ENCODE measurements at places on chromosomes 6 and 20. TPM values are rescaled to one million over a fixed set of nuclear protein-coding genes. Genes with fewer than 3 reads are reported as not detected.

Gene CPNE5
- total RNA-seq = 0.20 TPM

Gene MAS1
- 0.20 TPM for total RNA-seq

Gene SLC35F1
- total RNA-seq = 0.07 TPM

Gene PTCRA
- not detected for total RNA-seq

Gene KHDC1L
- not detected for total RNA-seq

Gene SLC4A11
- 1.2 TPM for total RNA-seq

Gene ETV7
- total RNA-seq = 0.59 TPM

Gene TUBE1
- 30.2 TPM for total RNA-seq

Gene MCUR1
- 8.5 TPM for total RNA-seq

Gene ADISSP
- total RNA-seq = 17.5 TPM

Gene CD83
- 1.6 TPM for total RNA-seq

Gene HDGFL1
- total RNA-seq = not detected

Gene PFDN4
- 31.9 TPM for total RNA-seq

Gene GNL1
- total RNA-seq = 62.6 TPM

Gene LY6G6C
- total RNA-seq = not detected

Gene FAM217A
- total RNA-seq = not detected

Gene HFE
- 20.3 TPM for total RNA-seq

Gene MOG
- not detected for total RNA-seq

Gene PRICKLE4
- total RNA-seq = 0.36 TPM

Gene CCM2L
- not detected for total RNA-seq

Gene FAM162B
- total RNA-seq = 11.5 TPM

Gene LPA
- total RNA-seq = not detected

Gene CPXM1
- total RNA-seq = 0.33 TPM

Gene BPIFB1
- 0.07 TPM for total RNA-seq

Gene SNX21
- 64.4 TPM for total RNA-seq

Gene CENPW
- total RNA-seq = 4.2 TPM

Gene MUC22
- not detected for total RNA-seq

Gene TBX18
- total RNA-seq = 45.0 TPM

Gene SAPCD1
- total RNA-seq = 0.79 TPM

Gene GJA10
- total RNA-seq = not detected

Gene GPX5
- total RNA-seq = not detected

Gene OPN5
- not detected for total RNA-seq

Data from smooth muscle cell of the pulmonary artery (primary cell).